Vagina (tissue), 2 donors: ENCODE measurements at places on chromosomes 7 and 10.

DNA sequence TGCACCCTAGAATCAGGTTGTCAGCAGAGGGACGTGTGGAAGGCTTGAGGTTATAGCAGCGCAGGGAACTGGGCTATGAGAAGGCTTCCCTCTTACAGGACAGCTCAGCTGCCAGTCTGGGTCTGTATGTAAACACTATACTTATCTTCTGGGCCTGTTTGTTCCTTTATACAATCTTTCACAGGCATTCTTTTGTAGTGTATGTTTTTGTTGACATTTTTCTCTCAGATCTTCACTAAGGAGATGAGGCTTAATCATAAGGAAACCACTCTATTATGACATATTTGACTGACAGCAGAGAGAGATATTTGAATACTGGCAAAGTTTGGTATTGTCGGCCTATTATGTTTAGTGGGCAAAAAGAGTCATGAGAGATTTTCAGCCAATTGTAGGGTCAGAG, 929 bp downstream of the GBF1 start:
- DNase-seq, result no peak

DNA sequence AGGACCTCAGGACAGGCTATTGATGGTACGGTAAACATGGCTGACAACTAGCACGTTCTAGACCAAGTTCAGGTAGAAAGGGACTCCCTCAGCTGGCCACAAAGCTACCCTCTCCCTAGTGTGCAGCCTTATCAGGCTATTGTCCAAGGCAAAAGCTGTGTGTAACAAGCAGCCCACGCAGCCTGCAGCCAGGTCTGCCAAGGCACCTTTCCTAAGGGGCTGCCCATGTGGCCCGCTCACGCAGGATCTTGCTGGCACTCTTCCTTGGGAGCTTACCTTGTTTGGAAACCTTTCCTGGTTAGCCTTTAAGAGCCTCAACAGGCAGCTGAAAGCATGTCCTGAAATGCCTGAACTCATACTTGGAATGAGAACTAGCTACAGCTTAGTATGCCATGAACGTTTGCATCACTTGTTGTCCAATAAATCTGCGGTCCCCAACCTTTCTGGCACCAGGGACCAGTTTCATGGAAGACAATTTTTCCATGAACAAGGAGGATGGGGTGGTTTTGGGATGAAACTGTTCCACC, 51.7 kb downstream of the SYPL1 start:
- no peak for DNase-seq

DNA sequence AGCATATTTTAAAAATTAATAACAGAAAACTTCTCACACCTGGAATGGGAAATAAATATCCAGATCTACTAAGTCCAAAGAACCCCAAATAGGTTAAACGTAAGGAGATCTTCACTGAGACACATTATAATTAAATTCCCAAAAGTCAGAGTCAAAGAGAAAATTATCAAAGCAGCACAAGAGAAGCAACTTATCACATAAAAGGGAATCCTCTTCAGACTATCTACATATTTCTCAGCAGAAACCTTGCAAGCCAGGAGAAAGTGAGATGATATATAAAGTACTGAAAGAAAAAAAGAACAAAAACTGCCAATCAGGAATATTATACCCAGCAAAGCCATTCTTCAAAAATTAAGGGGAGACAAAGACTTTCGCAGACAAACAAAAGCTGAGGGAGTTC, 756.4 kb downstream of the SUGCT start:
- no peak for DNase-seq

DNA sequence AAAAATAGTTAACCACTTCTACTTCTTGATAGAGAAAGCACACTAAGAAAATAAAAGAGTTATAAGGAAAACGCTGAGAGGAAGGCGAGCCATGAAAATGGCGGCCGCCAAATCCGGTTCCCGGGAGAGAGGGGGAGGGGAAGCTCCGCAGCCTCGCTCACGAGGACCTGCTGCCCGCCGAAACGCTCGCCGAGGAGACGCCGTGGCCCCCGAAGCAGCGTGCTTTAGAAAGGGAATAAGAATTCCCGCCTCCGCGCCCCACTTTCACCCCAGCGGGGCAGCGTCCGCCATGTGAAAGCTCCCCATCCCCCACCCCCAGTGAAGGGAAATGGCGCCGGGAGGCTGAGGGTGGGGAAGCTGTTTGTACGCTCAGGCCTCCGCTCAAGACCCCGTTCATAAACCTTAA, 505 bp downstream of the HNRNPA2B1 start:
- DNase-seq, result no peak

GRCh38 chr7:131540491-131541162, 15.8 kb downstream of the PODXL start:
- no peak for DNase-seq

- no peak for DNase-seq
These were observed 619.6 kb downstream of the ARL4A start for GRCh38 chr7:13307040-13307439.

DNA sequence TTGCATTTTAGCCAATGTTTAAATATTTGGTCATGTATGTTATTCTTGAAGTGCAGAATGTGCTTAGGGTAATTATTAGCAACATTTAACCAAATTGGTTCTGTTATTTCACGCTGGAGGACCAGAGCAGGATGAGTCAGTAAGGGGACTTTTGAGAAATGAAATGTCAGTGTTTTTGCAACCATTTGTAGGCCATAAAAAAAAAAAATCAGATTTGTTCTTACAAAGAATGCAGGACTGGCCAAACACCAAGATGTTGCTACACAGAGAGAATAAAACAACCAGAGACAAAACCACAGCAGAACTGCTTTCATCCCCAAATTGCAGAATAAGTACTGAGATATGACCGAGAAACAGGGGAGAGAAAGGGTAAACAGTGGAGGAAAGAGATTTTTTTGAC, 62.1 kb downstream of the TPST1 start:
- DNase-seq, result no peak

GRCh38 chr7:16040346-16040745, 353.9 kb upstream of the MEOX2 start:
- DNase-seq, result no peak
